ENCODE measurements at places on chromosomes 12 and 14.

- no peak for DNase-seq
Measured at GRCh38 chr12:96014943-96015599, 18.9 kb upstream of the HAL start.

DNA sequence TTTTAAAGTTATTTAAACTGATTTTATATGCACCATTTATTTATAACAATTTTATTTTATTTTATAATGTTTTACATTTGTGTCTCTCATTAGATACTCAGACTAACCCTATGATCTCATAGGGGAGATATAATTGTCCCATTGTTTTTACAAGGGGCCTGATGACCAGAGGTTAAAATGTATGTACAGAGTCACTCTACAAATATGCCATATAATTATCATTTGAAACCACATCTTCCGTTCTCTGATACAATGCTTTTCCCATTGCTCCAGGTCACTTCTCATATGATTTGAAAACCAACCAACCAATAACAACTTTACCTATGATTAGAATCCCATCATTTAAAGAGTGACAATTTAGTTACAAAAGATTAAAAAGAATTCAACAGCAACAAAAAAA is 137.8 kb downstream of the GPHN start:
- no peak for DNase-seq

- no peak for DNase-seq
Measured at GRCh38 chr12:67456431-67456901, 187.3 kb downstream of the CAND1 start.

GRCh38 chr12:131895640-131896079 is 1.2 kb downstream of the ULK1 start:
- peak; percentile 5 for DNase-seq

GRCh38 chr12:129790331-129790730 is 113.5 kb downstream of the TMEM132D start:
- no peak for DNase-seq

DNA sequence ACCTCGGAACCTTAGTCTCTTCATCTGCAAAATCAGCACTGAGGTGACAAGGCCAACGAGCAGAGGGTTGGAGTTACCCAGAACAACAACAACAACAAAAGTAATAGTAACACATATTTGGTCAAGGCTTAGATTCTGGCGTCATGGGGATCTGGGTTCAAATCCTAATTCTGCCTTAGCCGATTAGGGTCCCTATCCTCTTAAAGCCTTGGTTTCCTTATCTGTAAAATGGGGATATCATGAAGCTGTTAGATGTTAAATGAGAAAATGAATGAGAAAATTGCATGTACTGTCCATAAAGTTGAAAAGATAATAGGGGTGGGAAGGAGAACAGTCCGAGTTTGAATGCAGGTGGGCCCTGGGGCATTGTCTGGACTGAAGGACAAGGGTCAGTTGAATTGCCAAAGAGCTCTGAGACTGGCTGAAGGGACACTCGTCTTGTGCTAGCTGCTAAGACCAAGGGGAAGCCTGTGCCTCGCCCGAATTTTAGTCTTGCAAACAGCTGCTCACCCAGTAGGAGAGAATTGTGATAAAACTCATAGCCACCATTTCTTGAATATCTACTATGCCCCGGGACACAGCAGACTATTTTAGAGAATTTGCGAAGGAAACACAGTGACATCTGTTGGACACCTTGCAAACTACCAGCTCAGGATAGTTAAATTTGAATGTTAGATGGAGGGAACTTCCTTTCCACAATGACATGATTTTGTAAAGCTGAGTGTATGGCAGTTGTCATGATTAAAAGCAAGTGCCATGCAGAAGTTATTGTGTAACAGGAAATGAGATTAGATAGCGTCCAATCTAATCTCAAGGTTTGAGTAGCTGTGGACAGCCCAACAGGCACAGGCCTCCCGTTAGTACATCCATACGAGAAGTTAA is 6.8 kb upstream of the HNF1A start:
- peak; percentile 67 for DNase-seq

- no peak for DNase-seq
Measured at GRCh38 chr14:72740966-72741825, 152.7 kb downstream of the DPF3 start.

- no peak for DNase-seq
Measured at GRCh38 chr12:124440841-124441381, 126.5 kb downstream of the NCOR2 start.

GRCh38 chr12:66004922-66005703 is 125.4 kb downstream of the LLPH start:
- no peak for DNase-seq

DNA sequence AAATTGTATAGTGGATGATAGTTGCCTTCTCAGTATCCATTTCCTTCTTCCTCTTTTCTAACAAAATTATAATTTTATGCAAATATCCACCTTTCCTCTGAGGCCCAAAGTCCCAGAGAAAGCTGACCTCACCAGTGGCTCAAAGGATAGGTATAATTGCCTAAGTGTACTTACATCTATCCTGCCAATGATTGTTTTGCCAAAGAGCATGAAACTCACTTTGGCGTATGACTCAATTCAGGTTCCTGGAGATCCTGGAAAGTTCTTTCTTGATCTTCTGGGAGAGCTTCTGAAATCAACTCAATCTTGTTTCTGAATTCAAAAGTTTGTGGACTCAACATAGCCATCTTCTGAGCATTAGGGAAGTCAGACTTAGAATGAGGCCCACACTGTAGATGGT is 10.5 kb upstream of the RBM25 start:
- no peak for DNase-seq

DNA sequence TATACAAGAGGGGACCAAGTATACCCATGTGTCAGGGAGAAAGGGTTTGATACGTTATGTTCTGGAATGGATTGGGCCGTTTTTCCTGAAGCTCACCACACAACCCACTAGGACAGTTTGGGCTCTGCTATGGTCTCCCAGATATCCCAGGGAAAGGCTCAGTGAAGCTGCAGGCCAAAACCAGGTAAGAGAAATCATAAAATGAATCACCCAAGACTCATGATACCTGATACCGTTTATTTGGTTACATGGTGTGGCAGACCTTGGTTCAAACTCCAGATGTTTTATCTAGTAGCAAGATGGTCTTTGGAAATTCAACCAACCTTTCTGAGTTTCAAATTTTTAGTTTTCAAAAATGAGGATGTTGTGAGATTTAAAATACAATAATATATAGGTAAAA is 177.6 kb downstream of the C12orf75 start:
- no peak for DNase-seq

GRCh38 chr12:130041983-130042812 is 120.1 kb upstream of the FZD10 start:
- no peak for DNase-seq

GRCh38 chr12:90449611-90450010 is 505.4 kb downstream of the CCER1 start:
- no peak for DNase-seq

DNA sequence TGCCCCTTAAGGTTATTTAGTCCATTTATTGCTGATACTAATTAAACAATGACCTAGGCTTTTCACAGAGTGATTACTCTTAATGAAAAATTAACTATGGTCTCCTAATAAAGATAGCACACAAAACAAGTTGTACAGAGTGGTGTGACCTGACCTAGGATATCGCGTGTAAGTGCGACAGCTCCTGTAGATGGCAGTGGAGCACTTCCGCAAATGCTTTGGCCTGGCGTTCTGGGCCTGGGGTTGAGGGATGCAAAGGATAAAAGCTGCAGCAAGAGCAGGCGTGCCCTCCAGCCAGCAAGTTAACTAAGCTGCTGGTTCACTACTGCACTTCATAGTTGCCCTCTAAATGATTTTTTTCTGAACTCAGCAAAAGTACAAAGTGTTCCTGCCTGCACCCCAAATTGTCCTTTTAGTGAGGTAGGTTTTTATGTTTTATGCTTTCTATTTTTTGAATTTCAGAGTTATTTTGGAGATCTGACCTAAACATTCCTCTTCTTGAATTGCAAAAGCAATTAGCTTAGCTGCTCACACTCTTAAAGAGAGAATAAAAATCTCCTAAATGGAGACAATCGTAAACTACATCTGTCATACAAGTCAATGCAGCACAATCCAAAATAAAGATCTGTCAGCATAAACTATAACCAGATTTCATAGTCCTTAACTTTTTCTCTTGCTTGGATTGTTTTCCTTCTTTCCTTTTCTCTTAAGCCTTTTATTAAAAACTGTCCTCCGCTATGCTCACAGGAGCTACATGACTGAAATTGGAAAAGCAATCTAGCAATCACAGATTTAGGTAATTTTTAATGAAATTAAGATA is 379.6 kb downstream of the LRIG3 start:
- no peak for DNase-seq

GRCh38 chr12:108060903-108061302 is 68.2 kb upstream of the WSCD2 start:
- no peak for DNase-seq

DNA sequence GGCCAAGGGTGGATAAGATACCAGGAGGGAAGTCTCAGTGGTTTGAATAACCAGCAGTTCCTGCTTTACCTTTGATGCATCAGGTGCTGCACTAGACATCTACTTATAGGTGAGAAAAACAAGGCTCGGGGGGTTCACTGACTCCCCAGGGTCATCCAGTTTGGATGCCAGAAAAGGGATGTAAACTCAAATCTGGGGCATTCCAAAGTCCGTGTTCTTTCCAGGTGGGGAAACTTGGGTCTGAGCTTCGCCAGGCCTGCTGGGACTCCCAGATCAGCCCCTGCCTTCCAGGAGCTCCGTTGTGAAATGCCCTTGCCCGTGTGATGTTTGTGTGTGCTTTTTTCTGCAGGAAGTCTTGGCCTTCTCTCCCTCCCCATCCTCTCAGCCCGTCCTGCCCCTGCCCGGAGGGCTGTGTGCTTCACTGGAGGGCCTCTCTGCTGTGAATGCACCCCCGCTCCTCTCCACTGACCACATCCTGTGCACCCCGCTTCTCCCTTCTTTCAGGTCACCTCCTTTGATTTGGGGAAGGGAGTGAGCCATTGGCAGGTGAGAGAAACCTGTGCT is 42.1 kb downstream of the TSPAN9 start:
- DNase-seq: no peak

GRCh38 chr12:126400831-126401230 is 1335.6 kb downstream of the AACS start:
- no peak for DNase-seq

- no peak for DNase-seq
Measured at GRCh38 chr14:104339829-104340228, 201.4 kb downstream of the KIF26A start.

DNA sequence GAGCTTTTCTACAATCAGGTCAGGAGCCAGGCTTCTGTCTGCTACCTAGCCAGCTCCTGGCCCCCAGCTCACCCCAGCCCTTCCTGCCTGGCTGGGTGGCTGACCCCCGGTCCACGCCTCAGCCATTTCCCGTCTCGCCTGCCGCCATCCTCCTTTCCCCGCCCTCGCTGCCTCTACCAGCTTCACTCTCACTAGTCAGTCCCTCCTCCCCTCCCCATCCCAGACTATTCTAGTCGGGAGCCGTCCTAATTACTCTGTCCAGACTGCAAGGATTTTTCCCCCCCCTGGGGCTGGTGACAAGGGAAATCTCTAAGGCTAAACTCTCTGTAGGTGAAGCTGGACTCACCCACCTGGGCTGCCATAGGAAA is 825 bp downstream of the DHH start:
- no peak for DNase-seq

GRCh38 chr14:34582117-34582680 is 42.7 kb upstream of the EAPP start:
- DNase-seq: no peak

DNA sequence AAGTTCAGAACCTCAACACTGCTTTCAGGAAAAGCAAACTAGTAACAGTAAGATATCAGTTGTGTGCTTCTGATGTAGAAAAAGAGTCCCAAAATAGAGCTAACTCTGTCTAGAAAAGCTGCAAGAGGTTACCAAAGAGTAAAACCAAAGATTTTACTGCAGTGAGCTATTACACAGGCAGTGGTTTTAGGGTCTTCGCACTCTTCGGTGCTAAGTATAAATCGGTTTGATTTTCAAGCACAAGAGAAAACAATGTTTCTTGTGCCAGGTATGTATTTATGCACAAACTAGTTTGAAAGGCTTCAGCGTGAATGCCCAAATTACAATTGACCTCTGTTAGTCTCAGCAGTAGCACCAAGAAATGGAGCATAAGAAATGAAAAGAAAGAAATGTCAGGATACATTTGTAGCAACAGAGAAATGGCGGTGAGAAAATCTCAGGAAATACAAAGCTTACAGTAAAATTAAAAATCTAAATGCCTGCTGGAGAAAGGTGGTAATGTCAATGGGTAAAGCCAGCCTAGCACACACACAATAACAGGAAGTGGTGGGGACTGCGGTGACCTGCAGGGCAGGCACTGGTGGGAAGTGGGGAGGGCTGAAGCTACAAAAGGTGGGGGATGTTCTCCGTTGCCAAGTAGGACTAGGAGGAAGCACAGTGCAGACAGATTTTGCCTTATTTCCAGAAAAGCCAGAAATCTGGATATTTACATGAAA is 18.0 kb upstream of the DYRK2 start:
- peak; percentile 91 for DNase-seq

DNA sequence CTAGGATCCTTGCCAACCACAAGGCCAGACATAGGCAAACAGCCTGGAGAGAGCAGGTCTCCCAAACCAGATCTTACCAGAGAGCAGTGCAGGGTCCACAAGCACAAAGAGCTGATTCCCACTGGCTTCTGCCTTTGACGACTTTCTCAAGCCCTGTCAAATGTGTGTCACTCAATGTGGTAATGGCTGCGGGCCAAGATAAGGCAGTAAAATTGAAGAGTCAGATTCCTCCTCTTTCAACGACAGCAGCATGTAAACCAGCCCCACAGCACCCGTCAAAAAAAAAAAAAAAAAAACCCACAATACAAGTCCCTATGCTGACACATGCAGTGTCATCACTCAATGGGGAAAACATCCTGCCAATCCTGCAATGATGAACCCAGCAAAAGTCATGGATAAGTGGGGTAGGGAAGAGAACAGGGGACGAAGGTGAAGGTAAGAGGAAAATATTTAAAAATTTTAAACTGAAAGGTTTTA is at the start of gene STON2:
STON2 (minus strand) TSS at position 123 of the 477 bp plus-strand sequence. CDS start 1,942 bp downstream, outside the sequence.
- no peak for DNase-seq

DNA sequence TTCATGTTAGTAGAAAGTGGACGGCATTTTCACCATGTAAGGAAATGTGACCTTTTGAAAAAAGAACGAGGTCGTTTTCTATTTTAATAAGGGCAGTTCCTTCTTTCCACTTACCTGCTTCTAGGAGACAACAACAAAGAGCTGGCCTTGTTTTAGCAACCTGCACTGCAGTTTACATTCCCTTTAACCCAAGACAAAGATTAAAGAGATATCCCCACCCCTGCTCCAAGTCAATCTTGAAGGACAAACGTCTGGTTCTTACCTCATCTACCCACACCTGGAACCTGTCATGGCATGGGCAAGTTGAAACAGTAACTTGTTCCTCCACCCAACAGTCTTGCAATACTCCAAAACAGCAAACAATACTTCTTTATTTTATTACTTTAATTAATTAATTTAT is 32.7 kb downstream of the ZCCHC8 start:
- no peak for DNase-seq

DNA sequence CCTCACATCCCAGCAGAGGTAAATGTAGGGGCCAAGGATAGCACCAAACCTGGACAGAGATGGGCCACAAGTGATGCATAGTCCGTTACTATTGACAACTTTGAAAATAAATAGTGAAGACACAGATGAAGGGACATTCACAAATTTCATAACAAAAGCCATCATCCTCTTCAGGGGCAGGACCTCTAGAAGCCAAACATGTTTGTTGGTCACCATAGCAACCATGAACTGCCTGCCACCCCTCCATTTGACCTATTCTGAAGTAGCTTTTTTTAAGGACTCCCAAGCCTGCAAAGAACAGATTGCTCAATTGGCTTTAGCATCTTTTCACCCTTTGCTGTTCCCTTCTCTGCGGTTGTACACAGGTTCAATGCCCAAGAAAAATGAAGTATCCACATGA is 35.7 kb upstream of the MDM1 start:
- peak; percentile 87 for DNase-seq

Measured in CD4-positive, alpha-beta T cell treated with Interleukin-4 for 4 hours (primary cell).